Transverse colon (tissue), 4 donors: ENCODE measurements at places on chromosomes 7 and 10. TPM values are rescaled to one million over a fixed set of nuclear protein-coding genes. Genes with fewer than 3 reads are reported as not detected.

DNA sequence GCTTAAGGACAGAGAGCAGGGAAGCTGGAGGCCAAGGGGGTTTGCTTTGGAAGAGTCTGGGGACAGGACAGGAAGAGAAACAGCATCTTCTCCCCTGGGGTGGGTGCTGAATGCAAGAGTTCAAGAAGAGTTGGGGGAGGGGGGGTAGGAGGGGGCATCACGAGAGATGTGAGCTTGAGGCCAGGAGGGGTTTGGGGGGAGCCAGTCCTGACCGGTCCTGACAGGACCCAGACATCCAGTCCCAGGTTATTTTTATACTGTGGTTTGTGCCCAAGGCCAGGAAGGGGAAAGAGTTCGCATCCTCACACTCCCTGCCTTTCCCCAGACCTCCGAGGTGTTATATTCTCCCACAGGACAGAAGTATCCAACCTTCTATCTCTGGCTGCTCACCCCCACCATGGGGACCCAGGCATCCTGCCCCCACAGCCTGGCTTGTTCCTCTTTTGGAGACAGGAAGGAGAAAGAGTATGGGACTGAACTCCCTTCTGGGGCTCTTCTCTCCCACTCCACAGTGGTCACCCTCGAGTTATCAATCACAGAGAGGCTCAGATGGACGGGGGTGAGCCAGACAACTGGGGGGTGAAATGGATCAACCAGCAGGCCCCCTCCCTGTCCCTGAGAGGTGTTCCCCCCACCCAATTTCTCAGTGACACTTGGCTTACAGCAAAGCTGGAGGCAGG is 2.8 kb downstream of the TSC22D4 start:
- DNase-seq: no peak

GRCh38 chr7:27899601-27900000 is 159.6 kb downstream of the TAX1BP1 start:
- no peak for DNase-seq

GRCh38 chr10:116973946-116974455 is 31.0 kb downstream of the SHTN1 start:
- no peak for DNase-seq

GRCh38 chr7:117012284-117012683 is 59.0 kb downstream of the ST7 start:
- DNase-seq: no peak

GRCh38 chr7:150910996-150911422 is 58.7 kb downstream of the AOC1 start:
- no peak for DNase-seq

GRCh38 chr7:9600974-9601373 is 1167.6 kb downstream of the NXPH1 start:
- no peak for DNase-seq

DNA sequence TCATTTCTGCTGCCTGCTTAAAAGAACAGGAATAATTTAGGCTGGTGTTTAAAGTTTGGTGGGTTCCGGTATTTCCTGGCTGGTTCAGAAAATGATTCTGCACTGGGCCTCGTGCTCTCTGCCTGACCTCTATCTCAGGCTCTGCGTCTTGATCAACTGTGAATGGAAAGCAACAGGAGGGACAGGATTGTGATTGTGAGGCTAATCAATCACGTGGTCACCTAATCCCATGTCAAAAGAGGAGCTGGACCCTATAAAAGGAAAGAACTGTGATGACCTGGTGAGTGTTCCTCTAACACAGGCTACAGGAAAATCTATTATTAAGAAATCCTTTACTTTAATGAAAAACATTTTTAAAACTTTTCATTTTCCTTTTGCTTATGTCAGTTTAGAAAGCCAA is at the start of gene DHX32:
DHX32 (minus strand) TSS at position 101 of the 400 bp plus-strand sequence. CDS start 468 bp downstream, outside the sequence.
- DNase-seq: no peak

DNA sequence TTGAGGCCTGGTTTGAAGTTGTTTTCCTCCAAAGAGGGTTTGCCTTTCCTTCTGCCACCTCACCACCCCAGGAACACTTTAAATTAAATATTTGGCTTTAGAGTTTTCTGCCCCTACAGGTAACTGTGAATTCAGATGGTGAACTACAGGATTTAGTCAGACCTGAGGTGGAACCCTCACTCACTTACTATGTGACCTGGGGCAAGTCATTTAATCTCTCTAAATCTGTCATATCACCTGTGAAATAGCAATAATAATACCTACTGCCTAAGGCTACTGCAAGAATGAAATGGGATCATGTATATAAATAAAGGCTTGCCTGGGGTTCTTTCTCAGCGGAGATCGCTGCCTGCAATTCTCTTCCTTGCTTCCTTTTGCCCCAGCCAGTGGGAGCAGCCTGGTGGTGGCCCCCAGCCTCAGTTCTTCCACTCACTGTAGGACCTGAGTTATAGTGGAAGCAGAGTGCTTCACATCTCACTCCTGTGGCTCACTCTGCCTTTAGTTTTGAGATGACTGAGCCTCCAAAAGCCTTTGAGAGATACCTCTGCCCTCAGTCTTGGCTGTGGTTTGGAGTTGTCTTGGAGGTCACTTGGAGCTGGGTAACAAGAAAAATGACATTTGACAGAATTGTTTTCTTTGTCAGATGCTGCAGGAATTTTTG is 6.1 kb upstream of the ANKRD2 start:
- no peak for DNase-seq

DNA sequence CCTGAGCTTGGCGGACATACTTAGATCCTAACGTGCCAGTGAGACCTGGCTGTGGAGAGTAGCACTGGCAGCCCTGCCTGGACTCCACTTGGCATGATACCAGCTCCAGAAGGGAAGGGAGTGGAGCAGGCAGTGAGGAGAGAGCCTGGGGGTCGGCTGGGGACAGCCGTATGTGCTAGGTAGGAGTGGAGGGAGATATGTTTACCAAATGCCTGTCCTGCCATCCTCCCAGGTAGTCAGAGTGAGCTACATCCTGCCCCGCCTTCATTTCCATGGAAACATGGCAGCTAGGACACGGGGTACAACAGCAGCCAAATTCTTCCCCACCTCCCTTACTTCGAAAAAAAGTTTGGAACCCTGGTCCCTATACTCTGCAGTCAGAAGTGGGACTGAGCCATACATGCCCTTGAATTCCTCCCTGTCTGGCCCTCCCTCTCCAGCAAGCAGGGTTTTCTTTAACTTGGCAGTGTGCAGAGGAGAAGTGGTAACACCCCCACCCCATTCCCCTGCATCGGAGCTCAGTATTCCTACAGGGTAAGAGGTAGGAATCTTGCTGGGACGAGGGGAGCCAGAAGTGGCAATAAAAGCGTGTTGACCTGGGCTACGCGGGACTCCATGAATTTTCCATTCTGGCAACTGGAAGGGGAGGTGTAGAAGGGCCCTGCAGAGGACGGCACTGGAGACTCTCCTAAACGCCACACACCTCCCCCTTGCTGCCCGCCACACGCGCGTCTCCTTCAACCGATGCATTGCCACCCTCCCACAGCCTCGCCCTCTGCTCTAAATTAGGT is 20.0 kb upstream of the SMO start:
- DNase-seq: no peak

DNA sequence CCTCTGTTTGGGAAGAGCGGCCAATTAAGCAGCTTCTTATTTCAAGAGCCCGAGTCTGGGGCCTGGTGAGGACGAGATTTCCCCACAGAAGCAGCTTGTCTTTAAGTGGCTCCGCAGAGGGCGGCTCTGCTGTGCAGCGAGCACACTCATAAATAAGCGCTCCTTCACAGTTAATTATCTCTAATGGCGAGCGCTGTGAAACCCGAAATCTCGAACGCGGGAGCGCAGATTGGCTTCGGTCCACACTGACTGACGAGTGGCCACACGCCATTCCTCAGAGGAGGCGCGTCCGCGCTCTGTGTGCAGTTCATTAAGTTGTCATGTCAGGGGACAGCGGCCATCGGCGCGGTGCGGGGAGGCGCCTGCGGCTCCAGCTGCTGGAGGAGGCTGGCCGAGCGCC is 560.9 kb downstream of the DNAJB6 start:
- no peak for DNase-seq

- no peak for DNase-seq
Observed at GRCh38 chr10:95464280-95464679, 96.9 kb downstream of the SORBS1 start.

- DNase-seq: no peak
Observed at GRCh38 chr10:119597405-119598186, 832 bp upstream of the TIAL1 start.

DNA sequence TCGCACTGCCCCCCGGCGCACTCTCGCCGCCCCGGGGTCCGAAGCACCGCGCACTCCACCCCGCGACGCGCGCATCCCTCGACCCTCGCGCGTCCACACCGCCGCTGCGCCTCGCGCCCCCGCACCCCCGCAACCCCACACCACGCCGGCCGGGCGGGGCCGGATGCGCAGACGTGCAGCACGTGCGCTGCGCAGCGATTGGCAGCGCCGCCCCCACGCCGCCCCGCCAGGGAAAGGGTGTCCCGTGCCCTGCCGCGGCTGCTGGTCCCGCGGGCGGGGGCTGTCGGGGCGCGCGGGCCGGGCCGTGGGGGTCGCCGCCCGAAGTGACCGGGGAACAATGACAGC is 53.7 kb upstream of the KDM7A start:
- peak; percentile 75 for DNase-seq

DNA sequence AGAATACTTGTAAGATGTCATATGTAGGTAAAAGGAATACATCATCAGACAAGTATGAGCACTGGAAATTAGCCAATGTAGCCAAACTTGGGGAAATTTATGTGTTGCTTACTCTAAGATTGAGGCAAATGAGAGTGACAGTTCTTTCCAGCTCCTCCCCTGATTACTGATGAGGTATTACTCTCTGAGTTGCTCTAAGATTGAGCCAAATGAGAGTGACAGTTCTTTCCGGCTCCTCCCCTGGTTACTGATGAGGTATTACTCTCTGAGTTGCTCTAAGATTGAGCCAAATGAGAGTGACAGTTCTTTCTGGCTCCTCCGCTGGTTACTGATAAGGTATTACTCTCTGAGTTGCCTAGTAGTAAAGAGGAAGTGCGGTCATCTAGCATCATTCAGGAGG is 435.8 kb downstream of the NRG3 start:
- no peak for DNase-seq

GRCh38 chr7:69256634-69257081 is 341.6 kb upstream of the AUTS2 start:
- DNase-seq: peak; percentile 29

- no peak for DNase-seq
Observed at GRCh38 chr10:6339891-6340290, 137.2 kb downstream of the PFKFB3 start.

DNA sequence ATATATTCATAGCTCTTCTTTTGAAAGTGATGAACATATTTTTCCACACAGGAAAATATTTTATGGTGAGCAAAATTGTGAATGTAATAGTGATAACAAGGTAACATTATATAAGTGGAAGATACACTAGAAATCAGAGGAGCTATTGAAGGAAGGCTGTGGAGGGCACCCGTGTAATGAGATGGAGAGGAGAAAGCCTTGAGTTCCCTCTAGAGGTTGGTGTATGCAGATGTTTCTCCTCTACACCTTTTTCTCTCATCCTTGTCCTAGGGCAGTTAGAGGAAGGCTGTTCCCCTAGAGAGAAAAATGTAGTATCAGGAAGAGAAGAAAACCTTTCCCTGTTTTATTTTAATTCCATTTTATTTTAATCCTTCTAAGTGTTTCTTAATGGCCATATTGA is 54.6 kb upstream of the NRG3 start:
- no peak for DNase-seq

- DNase-seq: no peak
Observed at GRCh38 chr10:15805395-15806058, 54.8 kb downstream of the MINDY3 start.

DNA sequence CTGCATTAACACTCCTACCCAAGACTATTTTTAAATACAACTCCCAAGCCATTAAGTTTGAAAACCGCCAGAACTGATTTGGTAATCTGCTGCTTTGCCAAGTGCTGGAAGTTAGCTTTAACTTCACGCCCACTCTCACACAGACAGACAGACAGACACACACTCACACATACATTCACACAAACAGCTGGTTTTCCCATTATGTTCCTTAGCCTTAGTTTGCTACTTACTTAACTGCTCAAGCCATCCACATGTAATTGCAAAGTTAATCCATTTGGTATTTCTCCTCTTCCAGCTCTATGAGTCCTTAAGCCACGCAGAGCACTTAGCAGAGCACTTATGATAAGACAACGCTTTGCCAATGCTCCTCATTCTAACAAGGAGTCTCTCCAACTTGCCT is 8.3 kb downstream of the COBL start:
- DNase-seq: no peak

DNA sequence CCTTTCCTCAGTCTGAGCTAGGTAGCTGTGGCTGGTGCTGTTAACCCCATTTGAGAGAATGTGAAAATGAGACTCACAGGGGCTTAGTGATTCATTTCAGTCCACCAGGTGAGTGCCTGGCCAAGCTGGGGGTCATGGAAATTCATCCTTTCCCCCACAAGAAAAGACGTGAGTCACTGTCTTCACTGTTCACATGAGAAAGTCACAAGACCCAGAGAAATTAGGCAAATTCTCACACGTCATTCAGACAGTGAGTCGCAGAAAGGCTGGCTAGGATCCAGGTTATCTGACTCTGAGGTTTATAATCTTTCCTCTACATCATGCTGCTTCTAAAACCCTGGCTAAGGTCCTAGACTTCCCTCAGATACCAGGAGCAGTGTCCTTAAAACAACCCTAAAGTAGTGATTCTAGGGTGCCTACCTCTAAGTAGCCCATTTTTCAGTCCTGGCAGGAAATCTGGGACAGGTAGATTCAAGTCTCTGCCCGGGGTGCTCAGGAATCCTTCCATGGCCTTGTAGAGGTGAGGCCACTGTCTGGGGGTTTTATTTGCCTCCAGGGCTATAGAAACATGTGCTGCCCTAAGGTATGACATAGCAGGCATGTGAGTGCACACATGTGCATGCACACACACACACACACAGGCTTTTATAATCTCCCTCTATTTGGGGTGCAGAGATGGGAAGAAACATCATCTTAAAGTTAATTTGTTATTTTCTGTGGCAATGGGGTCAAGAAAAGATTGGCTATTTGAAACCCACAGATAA is 427.9 kb upstream of the CELF2 start:
- no peak for DNase-seq

- no peak for DNase-seq
Observed at GRCh38 chr10:97327348-97328294, 6.9 kb downstream of the FRAT2 start.

- DNase-seq: no peak
Observed at GRCh38 chr10:42149027-42149700, 489.2 kb downstream of the ZNF33B start.

- DNase-seq: peak; percentile 14
Observed at GRCh38 chr10:115092555-115093285, 445 bp upstream of the ATRNL1 start.

DNA sequence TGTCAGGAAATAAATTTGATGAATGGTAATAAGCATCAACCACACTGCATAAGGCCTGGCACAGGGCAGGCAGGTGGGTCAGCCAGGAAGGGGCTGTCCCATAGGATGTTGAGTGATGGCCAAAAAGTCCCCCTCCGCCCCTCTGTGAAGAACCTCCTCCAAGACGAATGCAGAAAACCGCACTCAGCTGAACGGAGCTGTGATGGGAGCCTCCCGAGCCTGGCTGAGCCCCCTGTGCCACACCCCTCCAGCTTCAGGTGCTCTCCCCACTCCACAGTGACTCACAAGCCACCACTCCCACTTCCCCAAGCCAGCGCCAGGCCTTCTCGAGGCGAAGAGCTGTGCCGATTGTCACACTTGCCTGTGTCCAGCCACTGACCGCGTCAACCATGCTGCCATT is 184.2 kb downstream of the MAD1L1 start:
- no peak for DNase-seq

PNLIPRP3 gene
- not detected for total RNA-seq

COBL gene
- 70.1 TPM for total RNA-seq

GSTO2 gene
- total RNA-seq: 11.7 TPM

LRRC61 gene
- total RNA-seq: 20.2 TPM

RNF32 gene
- 2.3 TPM for total RNA-seq

SH2B2 gene
- not detected for total RNA-seq

NPM3 gene
- 18.7 TPM for total RNA-seq

AMPH gene
- 6.6 TPM for total RNA-seq

LIPK gene
- total RNA-seq: not detected

ZNF425 gene
- 0.37 TPM for total RNA-seq

EPDR1 gene
- 19.1 TPM for total RNA-seq
